ENCODE measurements at places on chromosomes 3 and 15.

GRCh38 chr15:41827880-41828806 is at the start of gene JMJD7:
JMJD7 (plus strand) TSS chr15:41828092; CDS start chr15:41828125, 33 bp downstream.
- peak; percentile 58 for DNase-seq

- peak; percentile 44 for DNase-seq
These were observed 45.8 kb upstream of the SEC13 start for GRCh38 chr3:10366651-10367101.

DNA sequence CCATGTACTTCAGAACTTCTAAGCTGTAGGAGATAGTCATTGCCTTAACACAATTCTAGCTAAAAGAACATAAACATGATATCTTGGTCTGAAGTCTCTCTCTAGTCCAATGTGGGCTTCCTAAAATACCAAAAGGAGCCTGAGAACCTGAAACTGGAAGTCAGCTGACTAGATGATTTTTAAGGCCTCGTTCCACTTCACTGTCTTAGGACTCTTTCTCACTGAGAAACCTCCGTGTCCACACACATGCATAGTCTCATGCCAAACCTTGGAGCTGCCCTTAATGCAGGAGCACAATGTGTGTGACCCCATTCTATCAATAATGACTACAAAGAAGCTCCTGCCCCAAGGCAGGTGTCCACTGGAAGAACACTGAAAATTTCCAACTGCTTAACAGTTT is 87.7 kb downstream of the ETFA start:
- DNase-seq: no peak

GRCh38 chr3:15309662-15310335 is 22.6 kb downstream of the SH3BP5 start:
- DNase-seq: no peak

GRCh38 chr15:49832511-49832910 is 211.7 kb downstream of the DTWD1 start:
- no peak for DNase-seq

- no peak for DNase-seq
These were observed 29.6 kb upstream of the RPL32 start for GRCh38 chr3:12870942-12871341.

DNA sequence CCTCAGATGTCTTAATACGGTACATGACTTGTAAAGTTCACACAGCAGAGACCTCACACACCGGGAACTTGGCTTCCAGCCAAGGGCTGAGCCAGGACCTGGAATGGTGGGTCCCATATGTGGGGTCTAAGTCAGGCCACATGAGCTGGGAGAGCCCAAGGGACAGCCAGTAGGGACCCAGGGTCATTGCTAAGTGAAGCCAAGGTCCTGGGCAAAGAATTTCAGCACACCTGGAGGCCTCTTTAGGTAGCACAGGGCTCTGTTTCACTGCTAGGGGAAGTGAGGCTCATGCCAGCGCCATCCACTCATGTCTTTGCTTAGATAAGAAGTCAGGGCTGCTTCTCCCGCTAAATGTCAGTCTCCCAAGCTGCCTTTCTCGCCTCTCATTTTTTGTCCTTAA is 116.6 kb upstream of the TLE3 start:
- no peak for DNase-seq

- DNase-seq: no peak
These were observed at the start of gene FRMD4B for GRCh38 chr3:69385723-69386555. FRMD4B (minus strand) TSS chr3:69386088; CDS start chr3:69385989, 99 bp downstream.

DNA sequence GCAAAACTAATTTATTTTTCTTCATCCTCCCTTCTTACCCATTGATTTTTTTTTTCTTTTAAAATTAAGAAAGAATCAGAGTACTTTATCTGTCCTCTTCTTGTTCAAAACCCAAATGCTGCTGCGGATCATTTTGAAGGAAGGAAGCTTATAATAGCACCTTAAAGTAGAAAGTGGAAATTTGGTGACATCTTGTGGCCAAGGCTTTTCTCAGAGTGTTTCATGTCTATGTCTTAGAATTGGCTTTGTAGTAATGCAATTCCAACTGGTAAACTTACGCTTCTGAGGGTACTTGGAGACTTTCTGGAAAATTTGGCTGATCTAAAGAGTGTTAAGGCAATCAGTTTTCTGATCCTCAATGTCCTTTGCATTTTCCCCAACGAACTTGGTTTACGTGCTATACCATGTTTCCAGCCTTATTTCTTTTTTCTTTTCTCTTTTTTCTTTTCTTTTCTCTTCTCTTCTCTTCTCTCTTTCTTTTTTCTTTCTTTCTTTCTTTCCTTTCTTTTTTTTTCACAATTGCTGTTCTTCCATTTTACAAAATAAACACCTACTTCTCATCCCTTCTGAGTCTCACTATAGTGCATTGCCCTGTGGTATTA is 30.7 kb downstream of the C3orf38 start:
- DNase-seq: no peak

DNA sequence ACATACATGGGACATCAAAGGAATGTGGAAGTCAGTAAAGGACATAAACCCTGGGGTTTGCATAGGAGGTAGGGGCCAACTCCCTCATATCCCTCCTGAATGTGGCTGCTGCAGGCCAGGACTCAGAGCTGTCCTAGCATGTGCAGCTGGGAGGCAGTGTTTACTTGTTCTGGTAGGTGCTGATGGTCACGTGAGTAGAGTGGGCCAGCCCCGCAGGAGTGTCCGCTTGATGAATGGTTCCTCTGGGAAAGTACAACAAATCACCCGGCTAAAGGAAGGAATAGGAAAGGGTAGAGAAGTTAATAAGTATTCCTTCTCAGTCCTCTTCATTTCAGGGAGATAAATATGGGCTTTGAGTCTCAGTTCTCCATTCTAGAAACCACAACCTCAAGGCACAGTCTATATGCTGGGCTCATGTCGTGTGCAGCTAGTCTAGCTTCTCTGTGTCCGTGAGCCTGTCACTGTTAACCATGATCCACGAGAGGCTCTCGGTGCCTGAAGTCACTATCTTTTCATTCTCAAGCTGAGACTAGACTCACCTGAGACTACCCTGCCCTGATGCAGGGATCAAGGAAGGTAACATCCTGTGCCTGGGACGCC is 17.9 kb downstream of the RIOX2 start:
- DNase-seq: no peak
